Diencephalon (tissue), 1 donor: ENCODE measurements at places on chromosomes 4 and X. TPM values are rescaled to one million over a fixed set of nuclear protein-coding genes. Genes with fewer than 3 reads are reported as not detected.

The SPANXB1 gene
- not detected for total RNA-seq

The RBM10 gene
- total RNA-seq, result 33.9 TPM

The TCEAL8 gene
- 106 TPM for total RNA-seq

The MAGEA6 gene
- total RNA-seq, result not detected

The FAM149A gene
- total RNA-seq, result 36.4 TPM
